ENCODE measurements at places on chromosomes 7 and 10. TPM values are rescaled to one million over a fixed set of nuclear protein-coding genes. Genes with fewer than 3 reads are reported as not detected.

Gene CUZD1
- total RNA-seq = 0.14 TPM

Gene RAPGEF5
- total RNA-seq = 54.8 TPM

Gene EN2
- under 0.01 TPM for total RNA-seq

GRCh38 chr10:127570036-127570435 is 20.9 kb downstream of the NPS start:
- H3K27ac ChIP-seq = no peak overlapping the region
- H3K4me3 ChIP-seq = no peak overlapping the region
- no peaks in the 10 kb centered on the region for H3K4me1 ChIP-seq
- H3K27me3 ChIP-seq = no peaks in the 10 kb centered on the region
- no peaks in the 10 kb centered on the region for H3K36me3 ChIP-seq

DNA sequence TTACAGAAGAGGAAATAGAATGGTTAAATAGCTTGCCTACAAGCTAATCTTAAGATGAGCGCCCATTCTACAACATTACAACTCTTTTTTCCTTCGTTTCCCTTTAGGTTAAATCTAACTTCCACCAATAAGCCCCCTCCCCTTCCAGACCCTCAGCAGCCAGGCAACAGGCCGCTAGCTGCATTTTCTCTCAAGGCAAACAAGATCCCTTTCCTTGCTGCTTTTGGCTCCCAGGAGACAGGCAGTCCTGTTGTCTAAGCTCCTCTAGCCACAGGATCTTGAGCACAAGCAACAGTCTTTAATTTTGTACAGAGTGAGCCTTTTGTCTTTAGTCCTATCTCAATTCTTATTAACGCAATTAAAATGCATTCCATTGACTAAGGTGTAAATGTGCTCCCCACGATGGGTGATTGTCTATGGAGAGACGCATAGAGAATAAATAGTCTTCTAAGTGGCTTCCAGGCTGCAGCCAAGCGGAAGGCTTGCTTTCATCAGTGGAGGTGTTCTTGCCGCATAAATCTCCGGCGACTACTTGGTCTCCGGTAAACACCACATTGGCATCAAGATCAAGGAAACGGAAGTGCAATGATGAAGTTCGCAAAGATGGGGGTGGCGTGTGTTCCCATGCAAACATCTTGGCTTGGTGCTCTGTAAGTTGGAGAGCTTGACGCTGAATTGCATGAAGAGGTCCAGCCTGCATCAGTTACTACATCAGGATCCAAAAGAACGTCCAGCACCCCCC is 181.9 kb upstream of the LYZL2 start:
- H3K4me3 ChIP-seq = no peak overlapping the region
- H3K27me3 ChIP-seq = no peaks in the 10 kb centered on the region
- H3K4me1 ChIP-seq = no peaks in the 10 kb centered on the region
- DNase-seq = no peak
- no peaks in the 10 kb centered on the region for H3K36me3 ChIP-seq

GRCh38 chr10:49139028-49139845 is 5.4 kb upstream of the FAM170B start:
- H3K36me3 ChIP-seq = no peaks in the 10 kb centered on the region
- H3K27ac ChIP-seq = no peak overlapping the region
- no peaks in the 10 kb centered on the region for H3K27me3 ChIP-seq

- H3K27me3 ChIP-seq = no peaks in the 10 kb centered on the region
- H3K4me1 ChIP-seq = no peaks in the 10 kb centered on the region
- no peak overlapping the region for H3K4me3 ChIP-seq
- DNase-seq = no peak
- no peak overlapping the region for H3K27ac ChIP-seq
Measured at GRCh38 chr7:134024739-134025138, 102.4 kb upstream of the LRGUK start.

- DNase-seq = no peak
- no peak overlapping the region for H3K4me3 ChIP-seq
- no peaks in the 10 kb centered on the region for H3K4me1 ChIP-seq
- no peaks in the 10 kb centered on the region for H3K27me3 ChIP-seq
- H3K36me3 ChIP-seq = no peaks in the 10 kb centered on the region
- H3K27ac ChIP-seq = no peak overlapping the region
Measured at GRCh38 chr7:154255324-154255723, 203.1 kb downstream of the DPP6 start.

DNA sequence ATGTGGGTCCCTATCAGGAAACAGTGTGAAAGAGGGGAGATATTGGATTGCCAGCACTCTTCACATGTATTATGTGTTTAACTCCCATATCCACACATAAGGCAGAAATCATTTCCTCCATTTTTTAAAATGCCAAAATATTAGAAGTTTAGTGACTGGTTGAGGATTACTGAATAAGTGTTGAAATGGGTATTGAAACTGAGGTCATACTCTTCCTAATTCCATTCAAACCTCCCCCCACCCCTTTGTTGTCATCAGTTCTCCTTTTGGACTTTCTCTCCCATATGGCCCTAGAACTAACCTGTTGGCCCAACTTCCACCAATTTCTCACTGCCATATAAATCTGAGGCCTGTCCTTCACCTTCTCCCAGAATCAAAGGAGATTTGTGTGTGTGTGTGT is 81.6 kb downstream of the EVX1 start:
- H3K27me3 ChIP-seq = no peaks in the 10 kb centered on the region
- H3K36me3 ChIP-seq = no peaks in the 10 kb centered on the region
- H3K27ac ChIP-seq = no peak overlapping the region
- no peak overlapping the region for H3K4me3 ChIP-seq
- DNase-seq = no peak
- no peaks in the 10 kb centered on the region for H3K4me1 ChIP-seq

- no peak overlapping the region for H3K27ac ChIP-seq
- H3K36me3 ChIP-seq = no peaks in the 10 kb centered on the region
- DNase-seq = no peak
- H3K27me3 ChIP-seq = no peaks in the 10 kb centered on the region
- H3K4me1 ChIP-seq = no peaks in the 10 kb centered on the region
Measured at GRCh38 chr10:128017822-128018221, 108.4 kb downstream of the MKI67 start.

DNA sequence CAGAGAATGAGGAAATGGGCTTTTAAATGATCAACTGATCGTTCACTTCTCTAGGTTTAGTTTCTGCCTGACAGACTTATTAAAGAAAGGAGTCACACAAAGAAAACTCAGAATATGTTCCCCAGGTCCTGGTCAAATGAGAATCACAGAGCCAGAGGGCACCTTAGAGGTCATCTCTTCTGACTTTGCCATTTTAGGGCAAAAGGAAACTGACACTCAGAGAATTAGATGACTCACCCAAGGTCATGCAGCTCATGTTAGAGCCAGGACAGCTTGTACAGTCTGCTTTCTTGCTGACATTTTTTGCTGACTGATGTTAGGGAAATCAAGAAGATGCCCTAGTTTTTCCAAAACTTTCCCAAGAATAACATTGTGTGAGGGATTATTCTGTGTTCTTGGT is 312.7 kb upstream of the SP8 start:
- no peak overlapping the region for H3K4me3 ChIP-seq
- no peak overlapping the region for H3K27ac ChIP-seq
- no peaks in the 10 kb centered on the region for H3K4me1 ChIP-seq
- no peaks in the 10 kb centered on the region for H3K27me3 ChIP-seq
- H3K36me3 ChIP-seq = no peaks in the 10 kb centered on the region

GRCh38 chr10:126227762-126228134 is 160.5 kb downstream of the ADAM12 start:
- no peaks in the 10 kb centered on the region for H3K4me1 ChIP-seq
- DNase-seq = no peak
- no peak overlapping the region for H3K27ac ChIP-seq

DNA sequence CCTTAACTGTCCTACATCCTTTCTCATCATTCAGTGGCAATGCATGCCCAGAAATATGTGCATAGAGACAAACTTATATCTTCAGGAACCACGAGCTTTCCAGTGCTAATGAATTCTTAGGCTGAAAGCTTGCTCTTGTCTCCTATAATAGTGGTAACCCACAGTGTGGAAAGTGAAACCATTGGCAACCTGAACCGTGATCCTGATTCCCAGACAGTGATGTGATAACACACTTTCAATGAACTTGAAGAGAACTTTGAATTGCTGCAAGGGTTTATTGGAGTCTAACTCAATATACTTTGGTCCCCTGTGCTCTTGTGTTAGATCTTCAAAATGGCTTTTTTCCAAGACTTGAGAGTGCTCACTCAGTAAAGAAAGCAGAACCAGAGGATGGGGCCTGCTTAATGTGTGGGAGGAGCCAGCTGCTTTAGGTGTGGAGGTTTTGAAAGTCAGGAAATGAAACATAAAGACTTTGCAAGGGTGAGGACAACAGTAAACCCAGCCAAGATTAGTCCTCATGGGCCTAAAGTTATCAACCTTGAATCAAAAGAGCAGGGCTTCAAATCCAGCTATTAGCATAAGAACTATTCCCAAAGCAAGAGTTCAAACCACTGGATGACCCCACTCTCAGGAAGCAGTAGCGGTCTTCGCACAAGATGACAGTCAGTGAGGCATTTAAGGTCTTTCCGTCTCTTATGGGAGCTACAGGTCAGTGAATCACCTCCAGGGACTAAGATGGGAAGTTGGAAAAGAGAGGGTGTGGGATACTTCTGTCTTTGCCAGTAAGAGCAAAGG is 332.4 kb upstream of the NRP1 start:
- H3K27ac ChIP-seq = no peak overlapping the region
- H3K4me3 ChIP-seq = no peak overlapping the region
- DNase-seq = no peak
- no peaks in the 10 kb centered on the region for H3K27me3 ChIP-seq
- H3K36me3 ChIP-seq = no peaks in the 10 kb centered on the region
- H3K4me1 ChIP-seq = no peaks in the 10 kb centered on the region
